ENCODE measurements at places on chromosomes 7 and 10. TPM values are rescaled to one million over a fixed set of nuclear protein-coding genes. Genes with fewer than 3 reads are reported as not detected.

- H3K27ac ChIP-seq = no peak overlapping the region
- no peak overlapping the region for H3K4me3 ChIP-seq
- H3K36me3 ChIP-seq = no peaks in the 10 kb centered on the region
These were observed 423.2 kb downstream of the CNTNAP2 start for GRCh38 chr7:146539836-146540235.

- no peak overlapping the region for H3K4me3 ChIP-seq
- no peaks in the 10 kb centered on the region for H3K27me3 ChIP-seq
- no peak overlapping the region for H3K27ac ChIP-seq
- no peaks in the 10 kb centered on the region for H3K4me1 ChIP-seq
- DNase-seq = no peak
- H3K36me3 ChIP-seq = no peaks in the 10 kb centered on the region
These were observed 104.0 kb downstream of the PKD1L1 start for GRCh38 chr7:47844311-47844710.

GRCh38 chr7:24725554-24726241, 31.6 kb downstream of the GSDME start:
- no peak overlapping the region for H3K4me3 ChIP-seq
- no peaks in the 10 kb centered on the region for H3K27me3 ChIP-seq
- no peaks in the 10 kb centered on the region for H3K36me3 ChIP-seq
- H3K27ac ChIP-seq = no peak overlapping the region
- no peak for DNase-seq

- no peak for DNase-seq
- peaks cover 5% of the 10 kb centered on the region for H3K4me1 ChIP-seq
- no peaks in the 10 kb centered on the region for H3K27me3 ChIP-seq
These were observed 97.7 kb upstream of the RET start for GRCh38 chr10:42979181-42979580.

TEX47 gene
- total RNA-seq = not detected
